ENCODE measurements at places on chromosomes 6 and 20. TPM values are rescaled to one million over a fixed set of nuclear protein-coding genes. Genes with fewer than 3 reads are reported as not detected.

The POU3F2 gene
- 0.21 TPM for polyA plus RNA-seq

The NMBR gene
- polyA plus RNA-seq = not detected

The LY6G6D gene
- polyA plus RNA-seq = 0.82 TPM

The GNRH2 gene
- 1.1 TPM for polyA plus RNA-seq

The HLA-DMB gene
- polyA plus RNA-seq = 8.1 TPM

The BCAS1 gene
- polyA plus RNA-seq = 3.5 TPM

The HLA-DPA1 gene
- polyA plus RNA-seq = 10.8 TPM

GRCh38 chr6:108940741-108941140 is 92.5 kb downstream of the ARMC2 start:
- DNase-seq = no peak

- peak; percentile 7 for DNase-seq
Measured at GRCh38 chr6:45132059-45132458, 196.1 kb upstream of the RUNX2 start.

GRCh38 chr20:12306107-12306506 is 388.4 kb downstream of the BTBD3 start:
- DNase-seq = no peak

GRCh38 chr6:155770313-155770712 is 314.7 kb upstream of the NOX3 start:
- no peak for DNase-seq

DNA sequence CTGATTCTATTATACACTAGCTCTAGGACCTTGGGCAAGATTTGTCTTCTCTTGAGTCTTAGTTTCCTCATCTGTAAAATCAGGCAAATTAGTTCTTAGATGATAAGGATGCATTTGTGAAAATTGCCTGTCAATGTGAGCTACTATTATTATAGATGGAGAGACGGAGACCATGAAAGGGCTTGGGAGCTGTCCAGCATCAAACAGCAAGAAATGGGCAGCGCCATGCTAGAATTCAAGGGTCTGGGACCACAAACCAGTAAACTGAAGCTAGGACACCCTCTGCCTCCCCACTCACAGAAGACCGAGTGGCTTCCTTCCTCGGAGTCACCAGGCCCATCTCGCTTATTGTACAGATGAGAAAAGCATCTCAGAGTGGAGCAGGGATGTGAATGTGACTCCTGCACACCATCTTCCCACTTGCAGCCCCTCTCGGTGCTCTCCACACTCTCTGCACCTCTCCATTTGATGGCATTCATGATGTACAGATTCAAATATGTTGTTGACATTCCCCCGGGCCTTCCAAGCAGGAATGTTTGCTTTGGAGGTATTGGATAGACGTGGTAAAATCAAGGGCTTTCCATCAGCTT is 24.1 kb upstream of the BPIFA3 start:
- no peak for DNase-seq

GRCh38 chr6:105178110-105178509 is 1.7 kb downstream of the POPDC3 start:
- no peak for DNase-seq

DNA sequence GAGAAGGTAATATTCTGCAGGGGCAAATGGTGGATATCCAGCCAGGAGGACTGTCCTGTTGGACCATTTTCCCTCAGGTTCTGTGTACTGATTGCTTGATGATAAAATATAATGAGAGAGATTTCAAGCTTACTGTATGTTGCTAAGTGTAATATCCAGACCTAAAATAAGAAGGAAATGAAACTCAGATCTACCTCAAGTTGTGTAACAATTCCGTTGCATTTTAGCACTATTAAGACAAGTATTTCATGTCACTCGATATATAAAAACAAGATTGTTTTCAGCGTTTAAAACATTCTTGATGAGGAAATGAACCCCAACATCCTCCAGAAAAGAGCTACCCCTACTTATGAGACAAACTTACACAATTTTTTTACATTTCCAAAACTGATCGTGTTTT is 57.2 kb downstream of the RGS17 start:
- no peak for DNase-seq

- no peak for DNase-seq
Measured at GRCh38 chr6:15116889-15117288, 129.0 kb upstream of the JARID2 start.

Measured in muscle of arm (tissue), 14 donors.